ENCODE measurements at places on chromosomes 12 and 14.

DNA sequence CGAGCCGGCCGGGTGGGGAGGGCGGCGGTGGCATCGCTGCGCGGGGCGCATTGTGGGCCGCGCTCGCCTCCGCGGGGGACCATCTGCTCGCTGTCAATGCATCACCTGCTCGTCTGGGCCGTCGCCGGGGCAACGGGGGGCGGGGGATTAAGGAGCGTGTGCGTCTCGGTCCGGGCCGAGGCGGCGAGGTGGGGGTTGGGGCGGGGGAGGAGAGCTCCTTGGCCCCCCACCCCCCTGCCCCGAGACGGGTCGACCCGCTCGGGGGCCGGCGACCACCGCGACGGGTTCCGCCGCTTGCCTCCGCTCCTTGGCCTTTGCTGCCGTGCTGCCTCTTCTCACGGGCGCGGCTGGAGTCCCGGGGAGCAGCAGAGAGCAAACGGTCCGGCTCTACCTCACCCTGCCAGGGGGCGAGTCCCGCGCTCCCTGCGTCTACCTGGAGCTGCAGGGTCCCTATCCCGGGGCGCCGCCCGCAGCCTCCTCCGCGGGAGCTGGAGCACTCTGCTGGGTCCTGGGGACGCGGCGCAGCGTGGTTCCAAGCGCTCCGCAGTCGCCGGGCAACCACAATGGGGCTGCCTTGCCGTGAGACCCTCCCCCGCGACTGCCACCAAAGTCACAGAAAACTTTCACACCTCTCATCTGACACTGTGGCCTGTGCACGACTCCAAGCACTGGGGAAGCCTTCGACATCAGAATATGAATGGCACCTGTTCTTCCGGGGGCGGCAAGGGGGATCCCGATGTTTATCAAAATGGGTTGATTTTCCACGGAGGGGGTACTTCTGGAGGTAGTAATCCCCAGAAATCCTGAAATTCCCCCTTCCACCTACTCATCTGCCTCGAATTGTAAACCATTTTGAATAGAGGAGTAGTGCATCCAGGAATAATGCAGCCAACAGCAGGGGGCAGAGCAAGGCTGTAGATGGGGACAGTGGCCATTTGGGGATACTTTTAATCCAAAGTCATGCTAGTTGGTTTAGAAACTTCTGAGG lies at the start of gene C12orf42:
C12orf42 (minus strand) TSS at position 500 of the 988 bp plus-strand sequence. CDS start 17,542 bp downstream, outside the sequence.
- DNase-seq, result peak; percentile 63

GRCh38 chr12:77941401-77941800 lies 110.7 kb downstream of the NAV3 start:
- no peak for DNase-seq

- DNase-seq, result no peak
These were observed 91.7 kb upstream of the ATF1 start for GRCh38 chr12:50672158-50672557.

GRCh38 chr12:21910657-21911056 lies 30.6 kb downstream of the ABCC9 start:
- no peak for DNase-seq

DNA sequence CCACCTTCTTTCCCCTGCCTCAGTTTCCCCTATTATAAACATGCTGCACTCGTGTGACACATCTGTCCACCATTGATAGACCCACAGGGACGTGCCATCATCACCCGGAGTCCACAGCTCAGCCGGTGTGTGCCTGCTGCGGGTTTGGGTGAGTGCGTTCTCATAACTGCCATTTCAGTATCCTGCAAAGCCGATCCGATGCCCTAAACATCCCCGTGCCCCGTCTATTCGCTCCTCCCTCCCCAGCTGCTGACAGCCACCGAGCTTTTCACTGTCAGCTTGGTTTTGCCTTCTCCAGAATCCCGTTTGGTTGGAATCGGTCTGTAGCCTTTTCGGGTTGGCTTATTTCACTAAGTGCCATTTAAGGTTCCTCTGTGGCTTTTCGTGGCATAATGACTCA lies 3.9 kb downstream of the LRCOL1 start:
- no peak for DNase-seq

- DNase-seq, result no peak
These were observed 11.4 kb downstream of the AGAP2 start for GRCh38 chr12:57726884-57727757.

GRCh38 chr14:69356903-69357543 lies 41.1 kb downstream of the ERH start:
- no peak for DNase-seq

GRCh38 chr14:66088656-66089055 lies 397.5 kb upstream of the CCDC196 start:
- DNase-seq, result no peak

GRCh38 chr14:53663709-53664108 lies 292.9 kb downstream of the BMP4 start:
- no peak for DNase-seq

DNA sequence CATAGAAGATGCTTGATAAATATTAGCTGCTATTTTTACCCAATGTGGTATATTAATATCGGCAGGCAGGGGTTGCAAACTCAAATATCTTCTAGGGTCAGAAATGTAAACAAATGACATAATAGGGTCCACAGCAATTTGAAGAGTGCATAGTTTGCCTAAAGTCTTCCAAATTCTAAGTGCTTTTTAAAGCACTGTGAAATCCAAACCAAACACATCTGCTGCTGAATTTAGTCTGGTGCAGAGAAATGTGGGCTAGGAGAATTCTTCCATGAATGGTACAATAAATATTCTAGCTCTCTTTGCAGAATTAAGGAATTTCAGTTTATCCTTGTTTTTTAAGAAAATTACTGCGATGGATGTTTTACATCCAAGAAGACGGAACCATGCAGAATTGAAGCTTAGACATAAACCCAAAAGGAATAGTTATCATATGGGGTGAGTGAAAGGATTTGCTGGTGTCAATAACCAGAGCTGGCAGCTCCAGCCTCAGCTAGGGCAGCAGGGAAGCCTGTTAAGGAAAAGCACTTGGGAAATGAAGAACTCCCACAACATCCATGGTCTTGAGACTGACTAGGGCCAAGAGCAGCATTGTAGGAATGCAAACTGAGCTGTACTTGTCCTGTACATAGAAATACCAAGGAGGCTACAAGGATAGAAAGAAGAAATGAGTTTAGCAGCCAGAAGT lies 65.5 kb downstream of the PTPRR start:
- no peak for DNase-seq

- no peak for DNase-seq
These were observed 13.0 kb downstream of the SERPINA11 start for GRCh38 chr14:94439453-94440057.

DNA sequence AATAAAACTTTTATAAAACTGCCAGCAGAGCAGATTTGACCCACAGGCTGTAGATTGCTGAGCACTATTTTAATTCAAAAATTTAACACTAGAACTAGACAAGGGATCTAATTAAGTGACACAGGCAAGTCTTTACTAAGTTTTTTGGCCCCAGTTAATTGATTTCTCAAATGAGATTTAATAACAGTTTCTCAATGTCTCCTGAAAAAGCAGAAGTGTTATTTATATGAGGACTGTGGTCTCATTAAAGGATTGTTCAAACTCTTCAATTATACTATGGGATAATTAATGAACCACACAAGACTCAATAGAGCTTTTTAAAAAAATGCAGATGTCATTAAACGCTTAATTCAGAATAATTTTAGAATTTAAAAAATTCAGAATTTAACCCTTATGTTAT lies 1.9 kb downstream of the HEATR5A start:
- DNase-seq, result no peak

DNA sequence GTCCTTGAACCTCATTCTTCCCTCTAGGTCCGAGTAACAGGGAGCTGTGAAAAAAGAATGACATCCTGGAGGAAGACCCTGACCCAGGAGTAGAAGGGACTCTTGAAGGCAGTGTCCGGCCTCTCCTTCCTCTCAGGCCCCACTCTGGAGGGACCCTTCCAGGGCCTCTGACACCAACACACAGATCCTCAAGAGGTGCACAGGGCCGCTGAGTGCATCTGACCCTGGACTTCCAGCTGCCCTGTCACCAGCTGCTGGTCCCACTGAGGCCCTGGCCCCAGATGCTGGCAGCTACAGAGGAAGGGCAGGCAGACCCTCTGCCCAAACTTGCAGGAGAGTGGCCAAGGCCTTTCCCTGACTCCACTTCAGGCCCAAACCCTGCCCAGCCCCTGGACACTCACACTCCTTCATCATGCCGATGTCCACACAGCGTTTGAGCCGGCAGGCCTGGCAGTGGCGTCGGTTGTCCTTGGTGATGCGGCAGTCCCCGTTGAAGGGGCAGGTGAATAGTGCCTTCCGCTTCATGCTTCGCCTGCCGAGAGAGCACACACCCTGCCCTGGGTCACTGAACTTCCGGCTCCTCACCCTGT lies 40.1 kb downstream of the VDR start:
- no peak for DNase-seq

DNA sequence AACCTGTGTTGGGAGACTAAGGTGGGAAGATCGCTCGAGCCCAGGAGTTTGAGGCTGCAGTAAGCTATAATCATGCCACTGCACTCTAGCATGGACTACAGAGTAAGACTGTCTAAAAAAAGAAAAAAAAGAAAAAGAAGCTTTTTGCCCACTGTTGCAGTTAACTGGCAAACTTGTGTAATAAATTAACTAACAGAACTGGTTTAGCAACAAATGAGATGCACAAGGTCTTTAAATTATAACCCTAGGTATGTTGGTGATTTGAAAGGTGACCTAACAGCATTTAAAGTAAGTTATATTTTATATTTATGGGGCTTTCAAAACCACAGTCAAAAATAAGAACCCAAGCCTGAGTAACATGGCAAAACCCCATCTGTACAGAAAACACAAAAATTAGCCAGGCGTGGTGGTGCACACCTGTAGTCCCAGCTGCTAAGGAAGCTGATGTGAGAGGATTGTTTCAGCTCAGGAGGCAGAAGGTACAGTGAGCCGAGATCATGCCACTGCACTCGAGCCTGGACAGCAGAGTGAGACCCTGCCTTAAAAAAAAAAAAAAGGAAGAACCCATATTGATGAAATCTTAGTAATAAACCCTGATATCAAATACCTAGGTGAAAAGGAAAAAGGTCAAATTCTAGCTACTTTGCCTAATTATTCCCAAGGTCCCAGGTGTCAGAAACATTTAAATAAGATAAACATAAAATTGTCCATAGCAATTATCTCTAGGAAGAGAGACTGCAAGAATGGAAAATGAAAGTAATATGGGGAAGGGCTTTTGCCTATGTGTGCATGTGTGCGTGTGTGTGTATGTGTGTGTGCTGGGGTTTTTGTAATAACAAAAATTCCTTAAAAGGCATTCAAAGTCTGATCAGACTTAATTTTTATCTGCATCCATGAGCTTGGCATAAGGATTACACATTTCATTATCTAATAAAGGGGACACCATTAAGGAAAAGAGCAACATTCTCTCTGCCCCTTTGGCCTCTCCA lies 15.4 kb downstream of the SYNE2 start:
- DNase-seq, result no peak

DNA sequence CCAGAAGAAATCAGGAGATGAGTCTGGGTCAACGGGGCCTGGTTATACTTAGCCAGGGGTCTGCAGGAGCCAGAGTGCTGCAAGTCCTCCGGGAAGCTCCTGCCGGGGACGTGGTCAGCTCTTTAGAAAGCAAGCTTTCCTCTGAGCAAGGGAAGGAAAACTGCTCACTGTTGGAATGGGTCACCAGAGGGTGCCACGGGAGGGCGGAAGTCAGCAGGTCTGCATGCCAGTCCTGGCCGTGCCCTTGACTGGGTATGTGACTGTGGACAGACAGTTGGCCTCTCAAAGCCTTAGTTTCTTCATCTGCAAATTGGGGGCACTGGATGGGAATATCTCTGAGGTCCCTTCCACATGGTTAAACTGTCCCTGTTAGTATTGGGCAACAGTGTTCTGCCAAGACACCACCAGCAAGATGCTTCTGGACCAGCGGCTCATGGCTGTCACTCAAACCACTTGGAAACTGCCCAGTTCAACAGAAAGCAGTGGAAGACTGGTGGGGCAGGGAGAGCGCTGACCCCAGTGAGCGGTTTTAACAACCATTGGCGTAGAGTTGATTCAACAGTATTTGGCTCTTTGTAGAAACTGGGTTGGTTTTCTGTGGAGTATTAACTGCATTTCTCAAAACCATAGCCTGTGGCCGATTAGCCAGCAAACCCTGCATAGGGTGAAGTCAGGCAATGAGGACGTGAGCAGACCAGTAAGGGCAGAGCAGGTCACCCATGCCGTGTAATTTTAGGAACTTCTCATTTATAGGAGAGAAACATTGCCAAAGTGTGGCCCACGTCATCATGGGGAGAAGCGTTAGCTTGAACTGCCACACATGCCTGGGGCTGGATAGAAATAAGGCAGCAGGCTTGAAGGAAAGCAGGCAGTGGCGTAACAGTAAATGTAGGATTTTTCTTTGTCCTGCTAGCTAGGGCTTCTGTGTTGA lies 163.9 kb upstream of the PRMT8 start:
- no peak for DNase-seq

GRCh38 chr12:52573306-52573705 lies 337 bp downstream of the KRT74 start:
- DNase-seq, result no peak

DNA sequence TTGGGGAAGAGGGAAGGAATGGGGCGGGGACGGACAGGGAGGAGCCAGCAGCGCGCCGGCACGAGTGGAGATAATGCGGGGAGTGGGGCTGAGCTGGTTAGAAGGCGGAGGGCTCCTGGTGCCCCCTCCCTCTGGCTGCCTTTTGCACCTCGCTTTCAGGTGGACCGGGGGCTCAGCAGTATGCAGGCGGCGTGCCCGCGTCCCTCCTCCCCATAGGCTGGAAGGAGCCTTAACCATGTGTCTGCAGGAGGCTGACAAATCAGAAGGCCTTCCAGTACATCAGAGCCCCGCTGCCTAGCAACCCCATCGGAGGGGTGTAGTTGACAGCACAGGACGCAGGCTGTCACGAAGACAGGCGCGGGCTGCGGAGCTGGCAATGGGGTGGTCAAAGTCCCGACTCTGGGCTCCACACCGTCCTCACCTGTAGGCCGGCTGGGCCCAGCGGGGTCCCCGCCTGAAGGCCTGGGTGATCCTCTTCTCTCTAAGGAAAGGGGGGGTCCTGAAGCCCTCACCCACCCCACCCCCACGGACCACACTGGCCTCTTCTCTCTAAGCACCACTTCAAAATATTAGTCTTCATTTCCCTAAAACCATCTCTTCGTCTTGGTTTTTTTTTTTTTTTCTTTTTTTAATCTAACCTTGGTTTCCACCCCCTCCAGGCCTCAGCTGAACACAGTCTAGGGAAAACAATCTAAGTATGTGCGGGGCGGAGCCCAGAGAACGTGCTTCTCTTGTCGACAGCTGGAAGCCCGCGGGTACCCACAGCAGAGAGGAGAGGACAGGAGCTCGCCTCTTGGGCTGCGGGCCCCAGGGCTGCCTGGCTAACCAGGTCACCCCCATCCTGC lies 44.5 kb downstream of the KDM2B start:
- peak; percentile 66 for DNase-seq

All from T-helper 2 cell (primary cell).